ENCODE measurements at places on chromosomes 12 and 14. TPM values are rescaled to one million over a fixed set of nuclear protein-coding genes. Genes with fewer than 3 reads are reported as not detected.

DNA sequence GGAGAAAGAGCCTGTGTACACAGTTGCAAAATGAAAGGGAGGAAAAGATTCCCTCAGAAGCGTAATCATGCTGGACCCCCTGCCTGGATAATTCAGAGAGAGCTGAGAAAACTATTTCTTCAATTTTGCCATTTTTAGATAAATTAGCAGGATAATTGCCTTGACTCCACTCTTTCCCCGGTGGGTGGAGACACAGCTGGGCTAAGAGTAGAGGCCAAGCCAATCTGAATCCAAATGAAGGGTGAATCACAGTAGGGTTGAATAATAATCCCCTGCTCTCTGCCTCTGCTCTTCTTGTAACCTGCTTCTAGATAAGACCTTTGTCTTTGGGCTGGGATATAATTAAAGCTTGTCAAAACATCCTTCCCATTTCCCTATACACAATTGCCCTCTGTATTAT lies 150.1 kb downstream of the CAPZA3 start:
- no peak for DNase-seq

DNA sequence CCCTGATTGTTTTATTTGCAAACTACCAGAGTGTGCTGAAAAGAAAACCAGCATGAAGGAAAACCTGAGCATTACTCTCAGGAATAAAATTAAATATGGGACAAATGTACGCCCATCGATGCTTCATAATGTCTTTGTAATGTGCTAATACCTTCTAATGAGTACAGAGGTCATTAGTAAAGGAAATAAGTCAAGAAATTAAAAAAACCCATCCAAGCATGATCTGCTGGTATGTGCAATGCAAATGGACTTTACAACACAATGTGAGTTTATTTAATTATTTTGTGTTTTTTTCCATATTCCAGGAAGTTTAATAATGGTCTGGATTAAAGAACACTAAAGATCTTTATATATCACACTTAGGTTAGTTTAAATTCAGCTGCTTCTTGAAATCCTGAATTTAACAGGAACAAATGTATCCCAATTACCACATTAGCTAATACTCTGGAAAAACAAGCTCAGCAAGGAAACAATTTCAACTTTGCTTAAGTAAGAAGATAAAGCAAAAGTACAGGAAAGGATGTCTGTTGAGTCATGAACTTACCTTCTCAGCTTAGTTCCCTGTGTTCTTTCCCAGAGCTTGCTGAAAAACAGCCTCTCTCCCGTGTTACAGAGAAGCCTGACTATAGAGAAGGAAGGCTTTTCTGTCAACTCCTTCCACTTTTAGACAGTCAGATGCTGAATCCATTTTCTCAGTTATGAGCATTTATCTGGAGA lies 179.3 kb upstream of the TMEM260 start:
- no peak for DNase-seq

GRCh38 chr12:39595928-39596327 lies 23.7 kb downstream of the ABCD2 start:
- no peak for DNase-seq

DNA sequence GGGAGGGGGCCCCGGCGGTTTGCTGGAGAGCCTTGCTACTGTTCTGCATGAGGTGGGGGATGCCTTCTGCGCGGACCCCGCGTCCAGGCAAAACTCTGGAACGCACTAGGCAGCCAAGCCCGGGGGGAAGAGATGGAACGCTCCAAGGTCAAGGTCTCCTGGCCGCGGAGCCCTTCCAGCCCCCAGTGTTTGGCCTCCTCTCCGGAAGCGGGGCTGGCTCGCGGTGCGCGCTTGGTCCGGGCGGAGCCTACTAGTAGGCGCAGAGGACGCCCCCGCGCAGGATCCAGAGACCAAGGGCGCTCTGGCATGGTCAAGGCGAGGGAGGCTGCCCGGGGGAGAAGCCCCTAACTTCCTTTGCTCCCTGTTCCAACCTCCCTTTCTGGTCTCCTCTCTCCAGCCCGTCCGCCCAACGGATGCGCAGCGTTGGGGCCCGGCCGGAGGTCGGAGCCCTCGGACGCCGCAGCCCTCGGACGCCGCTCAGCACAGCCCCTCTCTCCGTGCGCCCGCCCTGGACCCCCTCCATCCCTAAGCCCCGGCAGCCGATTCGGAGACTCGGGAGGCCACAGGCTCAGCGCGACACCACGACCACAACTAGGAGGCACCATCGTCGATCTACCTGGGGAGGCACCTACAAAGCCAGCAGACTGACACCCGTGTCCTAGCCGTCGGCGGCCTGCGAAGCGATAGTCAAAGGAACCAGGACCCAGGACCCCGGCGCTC lies 669 bp upstream of the KCNK13 start:
- DNase-seq, result no peak

DNA sequence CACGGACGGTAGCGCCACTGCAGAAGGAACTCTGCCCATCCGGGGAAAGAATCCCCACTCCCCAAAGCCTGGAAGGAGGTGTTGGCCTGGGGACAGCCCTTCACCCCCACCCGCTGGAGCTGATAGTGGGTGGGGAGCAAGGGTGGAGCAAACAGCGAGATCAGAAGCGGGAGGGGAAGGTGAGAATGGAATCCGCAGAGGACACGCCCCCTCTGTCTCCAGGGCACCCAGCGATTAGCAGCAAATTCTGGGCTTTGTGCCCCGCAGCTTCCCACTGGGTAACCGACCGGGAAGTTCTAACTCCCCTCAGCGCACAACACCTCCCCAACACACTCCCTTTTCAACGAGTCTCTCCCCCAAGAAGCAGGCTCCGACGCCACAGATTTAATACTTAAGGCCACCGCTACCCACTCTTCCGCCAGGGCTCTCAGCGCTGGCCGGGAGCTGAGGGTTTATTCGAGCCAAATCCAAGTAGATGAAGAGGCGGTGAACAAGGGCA lies 1.4 kb downstream of the SLC25A29 start:
- DNase-seq, result no peak

- DNase-seq, result no peak
These were observed 36.8 kb upstream of the E2F7 start for GRCh38 chr12:77102123-77102522.

GRCh38 chr14:55190906-55191202 lies 531 bp downstream of the DLGAP5 start:
- no peak for DNase-seq

DNA sequence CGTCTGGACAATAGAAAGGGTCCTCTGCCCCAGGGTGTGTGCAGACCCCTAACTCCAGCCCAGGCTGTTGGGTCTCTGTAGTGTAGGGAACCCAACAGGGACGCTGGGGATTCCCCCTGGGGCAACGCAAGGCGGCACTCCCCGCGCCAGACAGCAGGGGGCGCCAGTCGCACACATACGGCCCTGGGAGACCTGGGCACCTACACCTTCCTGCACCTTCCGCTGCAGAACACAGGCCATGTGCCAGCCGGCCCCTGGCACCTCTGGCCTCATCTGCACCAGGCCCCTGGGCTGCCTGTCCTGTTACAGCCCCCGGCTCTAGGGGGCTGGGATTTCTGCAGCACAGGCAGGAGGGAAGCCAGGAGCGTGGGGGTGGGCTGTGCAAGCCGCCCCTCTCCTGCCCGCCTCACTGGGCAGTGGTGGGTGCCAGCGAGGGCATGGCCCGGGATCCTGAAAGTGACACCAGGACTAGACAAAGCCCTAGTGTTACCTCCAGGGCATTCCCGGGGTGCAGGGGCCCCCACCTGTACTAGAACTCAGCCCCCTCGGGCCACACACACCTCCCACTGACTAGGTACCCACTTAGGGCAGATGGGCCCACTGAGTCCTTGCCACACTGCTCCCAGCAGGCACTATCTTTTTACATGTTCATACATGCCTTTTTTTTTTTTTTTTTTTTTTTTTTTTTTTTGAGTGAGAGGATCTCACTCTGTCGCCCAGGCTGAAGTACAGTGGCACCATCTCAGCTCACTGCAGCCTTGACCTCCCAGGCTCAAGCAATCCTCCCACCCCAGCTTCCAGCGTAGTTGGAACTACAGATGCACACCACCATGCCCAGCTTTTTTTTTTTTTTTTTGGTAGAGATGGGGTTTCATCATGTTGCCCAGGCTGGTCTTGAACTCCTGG lies 37.5 kb downstream of the CCNK start:
- DNase-seq, result no peak

- DNase-seq, result peak; percentile 24
These were observed 934 bp upstream of the TAPBPL start for GRCh38 chr12:6450869-6451347.

DNA sequence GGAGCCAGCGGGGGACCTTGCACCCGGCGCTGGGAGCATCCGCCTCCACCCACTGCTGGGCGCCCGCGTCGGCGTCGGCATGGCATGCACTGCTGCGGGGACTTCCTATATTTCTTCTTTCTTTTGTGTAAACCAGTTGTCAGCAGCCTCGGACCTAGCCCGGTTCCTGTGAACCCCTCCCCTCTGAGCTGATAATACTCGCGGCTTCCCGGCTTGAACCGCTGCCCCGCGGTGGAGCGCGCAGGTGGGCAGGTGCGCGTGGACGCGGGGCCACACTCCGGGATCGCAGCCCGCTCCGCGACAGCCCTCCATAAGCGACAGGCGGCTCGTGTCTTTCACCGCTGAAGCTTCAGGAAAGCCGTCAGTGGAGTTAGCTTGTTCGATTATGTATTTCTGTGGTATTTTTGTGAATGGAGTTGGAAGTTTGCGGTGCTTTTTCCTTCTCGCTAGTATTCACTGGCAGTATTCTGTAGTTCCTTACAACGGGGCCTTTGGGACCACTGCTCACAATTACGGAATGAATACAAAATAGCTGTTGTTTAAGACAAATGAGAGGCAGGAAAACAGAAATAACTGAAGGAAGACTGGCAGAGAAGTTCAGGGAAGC lies 870 bp downstream of the BMAL2 start:
- no peak for DNase-seq

GRCh38 chr14:54108481-54109471 lies 152.2 kb upstream of the BMP4 start:
- DNase-seq, result peak; percentile 68

- DNase-seq, result peak; percentile 68
These were observed 10.0 kb upstream of the CLEC7A start for GRCh38 chr12:10140001-10140400.

DNA sequence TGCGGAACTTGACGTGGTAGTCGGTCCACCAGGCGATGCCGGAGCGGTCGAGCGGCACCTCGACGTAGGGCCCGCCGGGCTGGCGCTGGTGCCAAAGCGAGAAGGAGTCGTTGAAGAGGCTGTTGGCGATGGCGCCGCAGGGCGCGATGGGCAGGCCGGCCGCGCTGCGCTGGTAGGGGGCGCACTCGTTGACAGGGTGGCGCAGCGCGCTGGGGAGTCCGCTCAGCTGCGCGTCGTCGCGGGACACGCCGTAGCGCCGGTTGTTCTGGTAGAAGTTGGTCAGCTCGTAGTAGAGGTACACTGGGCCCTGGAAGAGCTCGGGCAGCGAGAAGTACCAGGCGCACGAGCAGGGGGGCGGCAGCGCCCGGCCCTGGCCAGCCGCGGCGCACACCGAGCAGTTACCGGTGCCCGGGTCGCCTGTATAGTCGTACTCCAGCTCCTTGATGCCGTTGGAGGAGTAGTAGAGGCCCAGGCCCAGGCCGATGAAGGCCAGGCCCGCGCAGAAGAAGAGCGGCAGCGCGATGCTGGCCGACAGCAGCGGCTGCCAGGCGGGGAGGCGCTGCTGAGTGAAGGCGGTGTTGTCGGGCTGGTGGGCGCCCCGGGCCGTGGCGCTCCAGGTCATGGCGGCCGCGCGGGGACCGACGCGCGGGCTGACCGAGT lies 482 bp downstream of the TMEM30B start:
- DNase-seq, result no peak

- DNase-seq, result no peak
These were observed 115.3 kb upstream of the PRB2 start for GRCh38 chr12:11510671-11511070.

SLC10A1 gene
- not detected for total RNA-seq

MGAT4C gene
- total RNA-seq, result not detected

OR11H7 gene
- not detected for total RNA-seq

KRT82 gene
- not detected for total RNA-seq

PIANP gene
- total RNA-seq, result 4.2 TPM

CCDC175 gene
- total RNA-seq, result not detected

NPAS3 gene
- total RNA-seq, result not detected

TRIM9 gene
- not detected for total RNA-seq
